Fibroblast of lung (primary cell): ENCODE measurements at places on chromosomes 4 and X. TPM values are rescaled to one million over a fixed set of nuclear protein-coding genes. Genes with fewer than 3 reads are reported as not detected.
A peak's percentile ranks its signal among the peaks of the same experiment; 100 is the strongest.

- H3K36me3 ChIP-seq = peaks cover 3% of the 10 kb centered on the region
- no peaks in the 10 kb centered on the region for H3K27me3 ChIP-seq
- peak overlapping the region; percentile 76 for H3K27ac ChIP-seq
Measured at GRCh38 chr4:80202190-80202711, 4.9 kb downstream of the PRDM8 start.

DNA sequence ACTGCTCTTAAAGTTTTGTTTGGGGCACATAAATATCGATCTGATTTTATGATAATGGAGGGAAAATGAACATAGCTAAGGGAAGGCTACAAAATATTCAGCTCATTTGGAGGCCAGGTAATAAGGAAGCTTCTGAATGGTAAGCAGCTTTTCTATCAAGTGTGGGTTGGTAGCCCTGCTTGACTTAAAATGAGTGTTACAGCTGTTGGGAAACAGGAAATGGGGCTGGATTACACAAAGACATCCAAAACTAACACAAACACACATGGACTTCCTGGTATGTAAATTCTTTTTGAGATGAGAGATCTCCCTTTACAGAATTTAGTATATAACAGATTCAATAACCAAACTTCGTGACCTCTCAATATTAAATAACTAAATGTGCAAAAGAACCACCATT, 58.0 kb downstream of the FGF16 start:
- peak; percentile 46 for DNase-seq
- no peaks in the 10 kb centered on the region for H3K36me3 ChIP-seq
- peaks cover 4% of the 10 kb centered on the region for H3K4me1 ChIP-seq

DNA sequence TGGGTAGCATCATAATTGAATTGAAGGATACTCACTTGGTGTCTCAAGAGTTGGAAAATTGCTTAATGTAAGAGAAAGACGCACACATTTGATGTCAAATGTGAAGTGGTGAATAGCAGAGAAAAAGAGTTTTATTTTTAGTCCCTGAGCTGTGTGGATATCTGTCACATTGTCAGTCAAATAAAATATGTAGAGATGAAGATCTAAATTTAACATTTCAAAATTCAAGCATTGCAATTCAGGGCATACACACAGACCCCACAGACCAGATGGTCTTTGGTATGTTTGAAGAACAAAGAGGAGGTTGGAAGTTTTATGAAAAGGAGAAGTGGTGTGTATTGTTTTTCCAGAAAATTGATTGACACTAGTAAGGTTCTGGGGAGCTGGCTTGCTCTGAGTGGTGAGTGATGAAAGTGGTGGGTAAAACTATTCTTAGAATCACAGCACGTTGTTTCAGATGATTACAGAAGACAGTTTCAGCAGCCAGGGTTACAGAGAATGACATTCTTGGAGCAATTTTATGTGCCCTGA, 44.9 kb upstream of the BBS12 start:
- no peak overlapping the region for H3K4me3 ChIP-seq
- no peak overlapping the region for H3K27ac ChIP-seq
- H3K27me3 ChIP-seq = no peaks in the 10 kb centered on the region
- H3K36me3 ChIP-seq = no peaks in the 10 kb centered on the region
- DNase-seq = no peak

- peaks cover 2% of the 10 kb centered on the region for H3K27me3 ChIP-seq
- DNase-seq = no peak
- H3K27ac ChIP-seq = no peak overlapping the region
- H3K36me3 ChIP-seq = no peaks in the 10 kb centered on the region
- H3K4me3 ChIP-seq = no peak overlapping the region
Measured at GRCh38 chr4:8346838-8347605, 77.5 kb downstream of the HTRA3 start.

The POF1B gene
- not detected in 2 replicates for total RNA-seq

- no peaks in the 10 kb centered on the region for H3K36me3 ChIP-seq
- H3K4me3 ChIP-seq = no peak overlapping the region
Measured at GRCh38 chr4:91076147-91076546, 949.0 kb downstream of the CCSER1 start.

DNA sequence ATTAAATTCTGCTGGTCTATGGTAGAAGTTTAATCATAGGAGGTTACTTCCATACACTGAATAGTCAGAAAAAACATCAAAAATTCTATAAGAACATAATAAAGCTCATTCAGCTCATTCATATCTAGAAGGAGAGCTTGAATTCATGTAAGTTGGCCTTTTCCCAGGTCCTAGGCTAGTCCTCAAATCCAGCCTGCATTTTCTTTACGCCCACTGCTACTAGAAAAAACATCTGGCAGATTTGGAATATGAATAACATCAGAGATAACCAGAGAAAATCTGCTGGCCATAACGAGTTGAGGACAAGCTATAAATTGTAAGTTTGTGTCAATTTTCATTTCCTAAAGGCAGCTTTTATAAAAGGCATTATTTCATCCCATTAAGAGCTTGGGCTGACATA, 95.5 kb downstream of the MXRA5 start:
- H3K4me3 ChIP-seq = no peak overlapping the region
- DNase-seq = no peak
- no peak overlapping the region for H3K27ac ChIP-seq
- H3K4me1 ChIP-seq = no peaks in the 10 kb centered on the region
- H3K36me3 ChIP-seq = no peaks in the 10 kb centered on the region

GRCh38 chr4:74555843-74556242, 110.9 kb downstream of the AREG start:
- no peaks in the 10 kb centered on the region for H3K36me3 ChIP-seq
- no peak overlapping the region for H3K4me3 ChIP-seq
- H3K27ac ChIP-seq = no peak overlapping the region
- DNase-seq = no peak
